Mesangial cell (primary cell): ENCODE measurements at places on chromosomes 12 and 14. TPM values are rescaled to one million over a fixed set of nuclear protein-coding genes. Genes with fewer than 3 reads are reported as not detected.

The FGF6 gene
- total RNA-seq = not detected in 2 replicates

The RHEBL1 gene
- total RNA-seq = 1.3 and 3.1 TPM in 2 replicates

The DENND5B gene
- 13.9 and 16.7 TPM in 2 replicates for total RNA-seq

The CFAP54 gene
- total RNA-seq = 0.16 and 0.38 TPM in 2 replicates

The CNPY2 gene
- total RNA-seq = 75.3 and 76.6 TPM in 2 replicates

The STRAP gene
- total RNA-seq = 67.1 and 100 TPM in 2 replicates

The EXOC5 gene
- 25.2 and 30.8 TPM in 2 replicates for total RNA-seq

The TPH2 gene
- total RNA-seq = not detected in 2 replicates

The MORN3 gene
- 0.16 and 0.51 TPM in 2 replicates for total RNA-seq

The NRDE2 gene
- 6.4 and 7.5 TPM in 2 replicates for total RNA-seq

The CD9 gene
- total RNA-seq = 119 and 165 TPM in 2 replicates

The PTGDR gene
- not detected in 2 replicates for total RNA-seq

The ADAMTS20 gene
- total RNA-seq = not detected in 2 replicates

The IRF2BPL gene
- 61.4 and 95.6 TPM in 2 replicates for total RNA-seq
